ENCODE measurements at places on chromosomes 12 and 14.

DNA sequence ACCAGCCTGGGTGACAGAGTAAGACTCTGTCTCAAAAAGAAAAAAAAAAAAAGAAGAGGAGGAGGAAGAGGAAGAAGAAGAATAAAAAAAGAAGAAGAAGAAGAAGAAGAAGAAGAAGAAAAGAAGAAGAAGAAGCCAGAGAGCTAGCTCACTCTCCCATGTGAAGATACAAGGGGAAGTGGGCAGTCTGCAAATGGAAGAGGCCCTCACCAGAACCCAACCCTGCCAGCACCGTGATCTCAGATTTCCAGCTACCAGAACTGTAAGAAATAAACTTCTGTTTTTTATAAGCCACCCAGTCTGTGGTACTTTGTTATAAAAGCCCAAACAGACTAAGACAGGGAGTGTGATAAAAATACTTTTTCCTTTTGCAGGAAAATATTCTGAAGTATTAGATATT is 130.7 kb downstream of the ETNK1 start:
- no peak for DNase-seq

- no peak for DNase-seq
Observed at GRCh38 chr14:65296402-65296801, 116.1 kb upstream of the FUT8 start.

DNA sequence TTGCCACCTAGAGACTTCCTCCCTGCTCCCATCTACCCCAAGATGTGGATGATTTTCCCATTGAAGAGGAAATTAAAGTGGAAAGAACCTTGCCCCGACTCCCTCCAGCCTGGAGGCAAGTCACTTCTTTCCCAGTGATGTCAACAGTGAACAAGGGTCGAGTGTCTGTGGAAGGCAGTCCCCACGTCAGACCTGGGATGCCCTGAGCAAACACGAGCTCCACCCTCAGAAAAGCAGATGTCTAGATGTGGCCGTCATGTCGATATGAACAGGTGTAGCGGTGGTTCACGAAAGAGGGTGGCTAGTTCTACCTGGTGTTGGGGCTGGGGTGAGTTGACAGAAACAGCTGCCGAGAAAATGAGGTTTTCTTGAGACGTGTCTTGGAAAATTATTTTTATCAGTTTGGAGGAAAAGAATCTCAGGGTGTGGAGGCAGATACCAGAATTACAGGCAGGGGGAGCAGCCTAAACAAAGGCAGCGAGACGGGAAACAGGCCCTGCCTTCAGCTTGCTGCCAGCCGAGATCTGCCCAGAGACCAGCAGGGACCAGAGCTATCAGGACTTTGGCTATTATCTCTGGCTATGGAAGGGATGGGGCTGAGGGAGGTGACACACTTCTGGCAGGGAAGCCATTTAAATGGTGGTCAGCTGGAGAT is 25.9 kb downstream of the SYNDIG1L start:
- no peak for DNase-seq

- DNase-seq, result no peak
Observed at GRCh38 chr12:30914986-30915591, 11.5 kb upstream of the TSPAN11 start.

- DNase-seq, result no peak
Observed at GRCh38 chr14:94632305-94632590, 20.1 kb downstream of the SERPINA3 start.

DNA sequence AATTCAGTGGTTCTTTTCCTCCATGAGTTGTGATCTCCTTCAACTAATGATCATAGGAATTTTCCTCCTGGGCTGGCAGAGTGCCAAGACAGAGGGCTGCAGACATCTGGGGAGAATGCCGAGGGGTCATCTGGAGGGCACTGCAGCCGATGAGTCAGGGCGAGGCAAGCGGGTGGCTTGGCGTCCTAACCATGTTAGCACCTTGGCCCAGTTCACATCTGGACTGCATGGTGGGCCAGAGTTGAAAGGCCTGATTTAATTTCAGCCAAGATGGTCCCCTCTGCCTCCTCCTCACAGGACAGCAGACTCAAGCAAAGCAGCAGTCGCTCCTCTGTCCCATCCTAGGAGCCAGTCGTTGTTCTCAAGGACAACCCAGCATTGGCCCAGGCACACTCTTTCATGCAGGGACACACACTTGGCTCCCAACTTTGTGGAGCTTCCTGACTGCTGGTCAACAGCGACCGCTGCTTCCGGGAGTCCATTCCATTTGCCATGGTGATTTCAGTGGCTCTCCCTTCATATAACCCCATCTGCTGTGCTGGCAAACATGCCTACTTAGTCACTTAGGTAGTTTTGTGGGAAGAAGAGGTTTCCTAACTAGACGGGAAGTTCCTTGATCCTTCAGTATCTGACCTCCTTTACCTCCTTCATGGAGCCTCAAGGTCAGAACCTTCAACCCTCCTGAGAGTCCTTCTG is 161.8 kb downstream of the TTC8 start:
- DNase-seq, result no peak

GRCh38 chr12:15276088-15276698 is 46.1 kb upstream of the PTPRO start:
- DNase-seq, result peak; percentile 30
